ENCODE measurements at places on chromosomes 3 and 15.

- DNase-seq, result no peak
Observed at GRCh38 chr3:69451594-69451993, 65.7 kb upstream of the FRMD4B start.

DNA sequence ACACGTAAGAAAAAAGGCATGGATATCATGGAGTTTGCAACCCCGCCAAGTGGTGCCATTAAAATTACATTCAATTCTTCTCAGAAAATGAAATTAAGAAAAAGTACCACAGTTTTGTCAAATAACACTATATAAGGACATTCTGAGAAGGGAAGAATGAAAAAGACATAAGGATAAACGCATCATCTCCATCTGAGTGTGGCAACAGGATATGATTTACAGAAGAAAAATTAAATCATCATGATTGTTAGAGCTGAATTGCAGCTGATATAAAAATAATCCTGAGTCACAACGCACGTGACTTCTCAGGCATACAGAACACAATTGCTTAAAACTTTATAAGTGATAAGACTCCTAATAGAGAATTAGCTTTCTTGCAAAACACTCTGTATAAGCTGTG is 133.8 kb downstream of the GREM1 start:
- DNase-seq, result no peak

GRCh38 chr3:123758081-123758564 is 126.0 kb downstream of the MYLK start:
- no peak for DNase-seq

DNA sequence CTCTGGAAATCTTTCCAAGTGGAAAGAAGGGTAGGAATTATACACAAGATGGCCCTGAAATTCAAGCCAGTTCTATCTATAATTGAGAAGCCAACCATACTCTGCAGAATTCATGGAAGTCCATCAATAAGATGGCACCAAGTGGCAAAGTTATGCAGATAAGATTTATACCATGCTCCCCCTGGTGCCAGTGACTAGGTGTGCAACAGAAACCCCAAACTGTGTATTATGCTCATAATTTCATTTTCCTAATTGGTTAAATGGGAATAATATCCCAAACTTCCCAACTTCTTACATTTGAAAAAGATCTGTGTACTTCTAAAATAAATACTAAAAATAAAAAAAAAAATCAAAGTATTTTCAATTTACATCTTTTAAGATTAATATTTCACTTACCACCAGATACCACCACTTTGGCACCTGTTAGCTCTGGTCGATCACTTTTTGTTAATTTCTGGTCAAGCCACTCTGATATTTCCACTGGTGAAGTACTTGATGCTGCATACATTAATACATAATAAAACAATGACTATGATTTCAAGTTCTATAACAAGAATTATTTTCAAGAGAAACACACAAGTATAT is 25.9 kb downstream of the ETFA start:
- DNase-seq, result no peak

GRCh38 chr3:154094051-154094450 is 27.1 kb upstream of the ARHGEF26 start:
- no peak for DNase-seq

- no peak for DNase-seq
Observed at GRCh38 chr3:123480428-123480827, 31.5 kb upstream of the ADCY5 start.

GRCh38 chr15:45181491-45182285 is 6.1 kb downstream of the SHF start:
- no peak for DNase-seq

DNA sequence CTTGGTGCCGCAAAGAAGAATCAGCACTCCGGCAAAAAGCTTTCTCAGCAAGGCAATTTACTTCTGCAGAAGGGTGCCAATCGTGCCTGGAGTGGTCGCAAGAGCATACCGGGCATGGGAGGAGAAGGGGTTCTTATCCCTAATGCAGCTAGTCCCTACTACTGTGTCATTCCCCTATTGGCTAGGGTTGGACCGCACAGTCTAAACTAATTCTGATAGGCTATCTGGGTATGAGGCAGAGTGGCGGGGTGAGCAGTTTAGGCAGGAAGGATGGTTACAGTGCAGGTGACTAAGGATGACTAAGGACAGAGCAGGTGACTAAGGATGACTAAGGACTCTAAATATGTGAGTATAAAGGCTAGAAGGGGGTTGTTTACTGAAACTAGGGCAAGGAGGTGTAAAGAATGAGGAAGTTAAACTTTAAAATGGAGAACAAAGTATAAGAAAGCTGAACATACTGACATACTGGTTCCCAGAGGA is 52.9 kb downstream of the PGBD4 start:
- DNase-seq, result no peak
